Hypothalamus (tissue), 51 donors: ENCODE measurements at places on chromosomes 1 and 21.

DNA sequence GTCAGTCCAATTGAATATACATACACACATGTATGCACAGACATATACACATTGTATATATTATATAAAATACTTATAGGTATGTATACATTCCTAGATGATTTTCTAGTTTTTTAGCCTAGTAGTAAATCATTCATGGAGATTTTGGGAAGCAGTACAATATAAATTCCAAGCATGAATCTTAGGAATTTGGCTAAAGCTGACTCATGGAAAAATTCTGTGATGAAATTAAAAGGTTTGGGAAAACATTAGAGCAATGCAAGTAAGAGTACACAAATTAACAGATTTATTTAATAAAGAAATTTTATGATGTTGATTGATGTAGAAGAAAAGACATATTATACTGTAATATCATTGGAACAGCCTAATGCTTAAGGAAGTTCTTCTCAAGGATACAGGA is 43.7 kb upstream of the PTGFR start:
- no peak for DNase-seq

GRCh38 chr1:40003156-40004093 is 37.1 kb upstream of the CAP1 start:
- no peak for DNase-seq

DNA sequence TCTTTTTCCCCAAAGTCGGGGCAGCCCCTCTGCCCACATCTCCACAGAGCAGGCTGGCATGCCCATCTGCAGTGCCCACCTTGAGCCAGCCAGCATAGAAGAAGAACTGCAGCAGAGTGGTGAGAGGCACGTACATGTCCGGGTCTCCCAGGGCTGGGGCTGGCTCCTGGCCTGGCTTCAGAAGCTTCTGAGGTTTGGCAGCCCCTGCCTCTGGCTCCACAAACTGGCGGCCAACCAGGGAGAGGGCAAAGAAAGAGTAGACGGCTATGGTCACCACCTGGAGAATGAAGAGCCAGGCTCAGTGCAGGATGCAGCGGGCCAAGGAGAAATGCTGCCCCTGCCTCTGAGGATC is 3.0 kb downstream of the BEST4 start:
- no peak for DNase-seq

- no peak for DNase-seq
Observed at GRCh38 chr1:159860456-159860855, 2.0 kb downstream of the VSIG8 start.
